ENCODE measurements at places on chromosomes 6 and 20.

DNA sequence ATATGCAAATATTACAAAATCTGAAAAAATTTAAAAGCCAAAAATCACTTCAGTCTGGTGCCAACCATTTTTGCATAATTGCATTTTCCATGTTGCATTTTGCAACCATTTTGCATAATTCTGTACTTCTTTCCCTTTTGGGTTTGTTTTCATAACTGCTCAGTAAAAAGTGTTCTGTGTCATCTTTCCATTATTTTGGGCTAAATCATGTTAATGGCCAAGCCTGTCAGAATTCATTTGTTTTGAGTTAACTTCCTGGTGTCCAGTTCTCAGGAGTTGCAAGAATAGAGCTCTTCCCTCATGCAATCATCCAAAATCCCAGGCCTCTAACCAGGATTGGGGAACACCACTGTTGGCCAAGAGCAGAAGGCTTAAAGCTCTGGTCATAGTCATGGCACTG lies 133.6 kb downstream of the MTHFD1L start:
- DNase-seq = no peak

GRCh38 chr20:11844691-11845090 lies 73.0 kb upstream of the BTBD3 start:
- DNase-seq = no peak

DNA sequence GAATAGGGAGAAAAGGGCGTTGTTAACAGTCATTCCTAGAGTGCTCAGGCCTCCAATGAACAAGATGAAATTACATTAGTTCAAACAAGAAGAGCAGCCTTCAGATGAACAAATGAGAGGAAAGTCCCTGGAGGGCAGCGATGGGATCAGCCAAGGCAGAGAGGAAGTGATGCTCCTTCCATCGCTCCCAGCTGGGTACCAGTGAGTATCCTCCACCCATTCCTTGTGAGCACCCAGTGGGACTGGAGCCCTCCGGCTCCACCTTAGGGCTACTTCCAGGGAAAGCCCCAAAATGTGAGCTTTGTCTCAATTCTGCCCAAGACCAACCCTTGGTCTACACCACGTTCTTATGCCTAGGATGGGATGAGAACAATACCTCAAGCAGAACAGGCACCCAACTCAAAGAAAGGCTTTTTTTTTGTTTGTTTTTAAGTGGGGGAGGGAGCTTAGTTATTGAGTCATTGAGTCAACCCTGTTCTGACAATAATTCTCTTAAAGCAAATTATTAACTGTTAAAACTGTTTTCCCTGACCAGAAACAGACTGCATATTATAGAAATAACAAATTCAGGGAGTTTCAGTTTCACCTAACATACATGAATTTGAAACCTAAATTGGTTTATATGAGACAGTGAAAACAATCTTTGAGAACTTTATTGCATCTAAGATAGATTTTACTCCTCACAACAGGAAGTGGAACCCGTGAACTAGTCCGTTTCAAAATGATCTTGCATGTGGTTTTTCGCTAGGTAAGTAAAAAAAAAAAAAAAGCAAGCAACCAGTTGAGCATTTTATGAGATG lies 106.9 kb downstream of the IPCEF1 start:
- DNase-seq = no peak

DNA sequence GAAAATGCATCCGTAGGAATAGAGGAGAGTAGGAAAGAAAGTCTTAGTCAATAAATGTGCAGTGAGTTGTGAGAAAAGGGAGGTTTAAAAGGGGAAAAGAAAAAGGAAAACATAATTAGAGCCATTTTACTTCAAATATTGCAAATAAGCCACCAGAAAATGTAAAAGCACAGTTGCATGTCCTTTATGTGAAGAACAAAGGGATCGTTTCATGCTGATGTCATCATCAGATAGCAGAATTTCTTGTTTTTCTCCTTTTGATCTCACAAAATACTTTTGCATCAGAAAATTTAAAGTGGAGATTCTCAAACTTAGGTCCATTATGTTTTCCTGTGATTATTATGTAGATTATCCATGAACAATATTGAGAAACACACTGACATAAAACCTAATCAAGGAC lies 166.7 kb downstream of the HAO1 start:
- DNase-seq = no peak

GRCh38 chr20:51525241-51526105 lies 17.0 kb downstream of the NFATC2 start:
- no peak for DNase-seq

Measured in amygdala (tissue), 56 donors.